Stimulated activated CD4-positive, alpha-beta T cell treated with anti-CD3 and anti-CD28 coated beads, Interleukin-1b, Interleukin-23, amount 100 ng/mL, for 4 hours (primary cell): ENCODE measurements at places on chromosomes 7 and 10.

GRCh38 chr10:101293007-101293723 lies 60.8 kb upstream of the BTRC start:
- DNase-seq, result no peak

DNA sequence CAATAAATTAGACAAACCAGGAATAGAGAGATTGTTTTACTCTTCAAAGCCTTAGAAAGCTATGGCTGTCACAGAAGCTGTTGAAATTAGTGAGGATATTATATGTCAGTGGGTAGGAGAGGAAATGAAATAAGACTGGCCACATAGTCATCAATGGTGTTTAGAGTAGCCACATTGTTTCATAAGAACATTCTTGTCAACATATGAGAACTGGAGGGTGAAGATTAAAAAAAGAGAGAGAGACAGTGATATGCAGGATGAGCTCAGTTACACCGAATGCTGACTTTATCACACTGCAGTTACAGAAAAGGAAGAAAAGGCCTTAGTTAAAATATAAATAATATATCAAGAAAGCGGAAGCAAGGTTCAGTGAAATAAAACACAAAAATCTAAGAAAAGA lies 412.0 kb downstream of the CNTNAP2 start:
- no peak for DNase-seq

DNA sequence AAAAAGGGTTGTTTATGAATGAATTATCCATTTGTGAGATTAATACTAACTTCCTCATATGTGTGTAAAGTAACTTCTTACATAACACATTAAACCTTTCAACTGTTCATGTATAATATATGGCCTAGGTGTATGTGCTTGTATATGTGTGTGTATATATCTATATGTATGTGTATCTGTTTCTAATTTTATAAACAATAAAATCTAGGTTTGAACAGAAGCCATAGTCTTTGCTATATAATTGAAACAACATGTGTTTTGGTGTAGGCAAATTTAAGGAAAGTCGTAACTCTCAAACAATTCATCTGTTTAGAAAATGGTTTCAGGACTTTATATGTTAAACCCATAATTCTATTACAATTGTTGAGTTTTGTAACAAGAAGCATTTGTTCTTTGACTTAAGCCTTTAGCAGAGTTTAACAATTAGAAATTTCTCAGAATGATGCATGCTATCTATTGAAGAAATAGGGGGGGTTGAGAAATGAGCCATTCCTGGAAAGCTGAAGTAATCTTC lies 103.3 kb downstream of the BBS9 start:
- no peak for DNase-seq

- no peak for DNase-seq
Measured at GRCh38 chr7:2566890-2567678, 8.3 kb downstream of the IQCE start.

GRCh38 chr7:102154425-102154824 lies 132.2 kb upstream of the SH2B2 start:
- no peak for DNase-seq

DNA sequence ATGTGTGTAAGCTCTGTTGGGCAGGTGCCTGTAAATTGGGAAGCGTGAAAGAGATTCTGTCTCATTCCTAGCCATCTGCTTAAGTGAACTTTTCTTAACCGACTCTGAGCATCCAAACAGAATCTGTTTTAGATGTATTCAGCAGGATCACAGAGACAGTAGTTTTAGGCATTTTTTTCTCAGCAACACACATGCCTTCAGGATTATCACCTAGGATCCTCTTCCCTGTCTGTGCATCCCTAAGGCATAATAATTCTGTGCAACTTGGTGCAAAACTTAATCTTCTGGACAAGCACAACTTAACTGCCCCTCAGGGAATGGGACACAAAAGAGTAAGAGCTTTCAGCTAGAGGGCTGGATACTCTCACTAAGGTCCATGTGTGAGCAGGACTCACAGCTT lies 284.8 kb downstream of the C7orf25 start:
- DNase-seq, result no peak

DNA sequence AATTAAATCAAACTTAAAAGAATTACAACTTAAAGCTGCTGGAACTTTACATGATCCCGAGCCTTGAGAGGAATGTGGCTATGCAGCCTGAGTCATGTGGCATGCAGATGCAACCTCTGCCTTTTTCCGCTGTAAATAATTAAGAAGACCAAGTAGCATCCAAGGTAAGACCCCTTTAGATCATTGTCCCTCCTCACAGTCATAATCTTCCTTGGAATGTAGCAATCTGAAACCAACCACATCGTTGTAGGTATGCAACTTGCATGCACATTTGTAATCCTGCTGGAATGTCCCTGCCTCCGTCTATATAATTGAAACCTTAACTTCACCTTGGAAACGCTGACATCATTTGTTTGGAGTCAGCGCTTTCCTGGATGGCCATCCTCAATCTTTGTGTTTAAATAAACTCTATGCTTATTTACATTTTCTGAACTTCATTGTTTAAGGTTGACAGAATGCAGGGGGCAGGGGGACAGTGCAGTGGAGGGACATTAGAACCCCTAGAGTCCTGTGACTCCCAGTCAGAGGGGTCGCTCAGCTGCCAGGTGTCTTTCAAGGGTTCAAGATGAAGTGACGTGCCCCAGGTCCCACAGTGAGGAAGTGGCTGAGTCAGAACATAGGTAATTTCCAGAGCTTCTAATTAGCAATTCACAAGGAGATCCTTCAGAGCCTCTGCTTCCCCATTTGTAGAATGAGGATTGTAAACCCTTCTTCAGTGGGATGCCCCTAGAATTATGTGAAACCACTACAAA lies 110.7 kb downstream of the RALA start:
- no peak for DNase-seq

DNA sequence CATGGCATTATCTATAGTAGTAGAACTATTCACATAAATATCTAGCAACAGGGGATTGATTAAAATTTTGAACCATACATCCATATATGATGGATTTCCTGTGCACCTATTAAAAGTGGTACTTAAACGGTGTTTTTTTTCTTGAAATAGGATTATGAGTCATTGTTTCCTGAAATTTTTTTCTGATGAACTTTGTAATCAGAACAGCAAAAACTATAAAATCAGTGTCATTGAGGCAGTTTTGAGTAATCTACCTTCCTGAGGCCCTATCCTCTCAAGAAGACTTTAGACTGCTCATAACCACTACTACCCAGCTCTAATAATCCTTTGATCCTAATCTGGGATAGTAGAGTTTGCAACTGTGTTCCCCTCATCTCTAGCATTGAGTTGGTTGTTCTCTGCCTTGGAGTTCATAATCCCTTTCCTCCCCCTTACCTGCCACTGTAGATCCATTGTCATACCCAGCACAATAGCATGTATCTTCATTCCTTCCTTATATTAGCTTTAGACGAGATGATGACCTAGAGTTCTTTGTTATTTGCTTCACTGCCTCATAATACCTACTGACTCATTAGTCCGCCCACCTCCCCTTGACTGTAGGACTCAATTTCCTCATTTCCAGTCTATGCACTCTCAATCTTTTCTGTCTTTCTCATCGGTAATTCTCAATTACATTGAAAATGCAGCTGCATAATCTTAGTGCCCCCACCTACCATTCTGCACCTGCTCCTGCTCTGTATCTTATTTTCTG lies 133.4 kb downstream of the LRRC4 start:
- DNase-seq, result no peak

- no peak for DNase-seq
Measured at GRCh38 chr10:30911303-30911863, 120.3 kb downstream of the ZNF438 start.

DNA sequence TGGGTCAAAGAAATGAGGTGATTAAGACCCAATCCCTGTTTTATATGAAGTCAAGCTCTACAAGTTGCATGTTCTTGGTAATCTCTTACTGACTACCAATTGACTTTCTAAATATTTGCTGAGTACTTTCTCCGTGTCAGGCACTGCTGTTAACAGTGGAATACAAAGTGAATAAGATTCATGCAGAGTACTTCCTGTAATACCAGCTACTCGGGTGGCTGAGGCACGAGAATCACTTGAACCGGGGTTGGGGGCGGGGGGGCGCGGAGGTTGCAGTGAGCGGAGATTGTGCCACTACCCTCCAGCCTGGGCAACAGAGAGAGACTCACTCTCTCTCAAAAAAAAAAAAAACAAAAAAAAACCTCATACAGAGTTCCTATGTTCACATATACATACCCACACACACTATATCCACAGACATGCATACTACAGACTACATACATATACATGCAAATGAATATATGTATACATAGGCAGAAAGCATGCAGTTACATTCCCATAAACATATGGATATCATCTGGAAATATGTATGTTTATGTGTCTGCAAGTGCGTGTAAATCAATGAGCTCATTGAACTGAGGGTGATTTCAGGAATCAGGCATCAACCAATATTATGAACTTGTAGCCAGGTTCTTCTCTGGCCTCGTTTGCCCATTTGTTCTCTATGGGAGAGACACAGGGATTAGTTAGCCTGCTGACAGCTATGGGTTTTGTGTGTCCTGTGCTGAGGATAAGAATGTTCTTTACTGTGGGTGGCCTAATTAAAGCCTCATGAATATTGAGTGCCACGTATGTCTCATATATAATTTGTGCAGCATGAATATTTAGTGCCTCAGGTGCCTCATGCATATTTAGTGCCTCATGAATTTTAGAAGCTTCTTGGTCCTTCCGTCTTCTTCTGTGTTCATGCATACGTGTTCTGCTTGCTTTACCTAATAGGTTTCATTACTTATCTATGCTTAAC lies 73.9 kb downstream of the BICC1 start:
- no peak for DNase-seq

DNA sequence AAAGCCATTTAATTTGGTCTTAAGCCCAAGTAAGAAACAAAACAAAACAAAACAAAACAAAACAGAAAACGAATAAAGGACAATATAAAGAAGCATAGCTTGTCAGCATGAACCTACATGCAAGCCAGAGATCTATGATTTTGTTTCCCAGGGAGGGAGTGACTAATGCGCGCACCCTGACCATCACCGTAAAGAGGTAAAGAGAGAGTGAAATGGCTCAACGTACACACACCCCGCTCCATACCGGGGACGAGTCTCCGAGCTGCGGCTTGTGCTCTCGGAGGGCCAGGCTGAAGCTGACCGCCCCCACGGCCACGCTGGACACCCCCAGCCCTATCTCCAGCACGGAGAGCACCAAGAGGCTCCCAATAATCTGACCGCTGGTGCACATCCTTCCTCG lies 1.1 kb downstream of the TMEM196 start:
- DNase-seq, result no peak

GRCh38 chr7:129970816-129971215 lies 18.1 kb upstream of the UBE2H start:
- DNase-seq, result no peak

DNA sequence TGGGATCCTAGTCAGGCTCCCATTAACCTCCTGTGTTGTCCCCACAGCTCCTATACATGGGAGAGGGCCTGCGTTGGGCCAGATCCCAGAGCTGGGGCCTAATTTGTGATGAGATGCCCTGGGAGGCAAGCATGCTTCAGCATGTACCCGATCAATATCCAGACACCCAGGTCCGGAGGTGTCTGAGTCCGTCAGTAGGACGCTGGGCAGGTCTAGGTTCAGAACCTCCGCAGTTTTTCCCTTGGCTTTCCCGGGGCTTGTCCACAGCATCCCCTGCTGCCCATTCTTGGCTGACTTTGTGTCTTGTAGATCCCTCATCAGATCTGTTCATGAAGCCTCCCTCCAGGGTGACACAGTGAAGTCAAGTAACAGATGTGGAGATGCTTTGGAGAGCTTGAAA lies 32.7 kb upstream of the RBAK start:
- no peak for DNase-seq

GRCh38 chr7:80147543-80148391 lies 13.1 kb downstream of the GNAI1 start:
- no peak for DNase-seq

DNA sequence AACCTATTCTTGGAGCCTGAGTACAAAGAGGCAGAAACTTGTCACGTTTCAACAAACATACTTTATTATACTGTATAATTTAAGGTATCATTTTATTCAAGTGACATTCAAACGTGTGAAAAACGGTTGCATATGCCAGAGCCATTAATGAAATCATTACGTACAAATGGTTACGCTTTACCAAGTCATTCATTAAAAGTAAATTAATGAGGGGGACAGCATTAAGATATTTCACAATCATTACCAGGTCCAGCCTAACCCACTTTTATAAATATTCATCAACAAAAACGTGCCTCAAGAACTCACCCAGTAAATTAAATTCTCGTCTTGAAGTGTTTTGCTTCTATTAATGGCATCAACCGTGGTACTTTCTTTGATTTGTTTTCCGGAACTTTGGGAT lies 253.0 kb downstream of the RPS24 start:
- DNase-seq, result no peak

DNA sequence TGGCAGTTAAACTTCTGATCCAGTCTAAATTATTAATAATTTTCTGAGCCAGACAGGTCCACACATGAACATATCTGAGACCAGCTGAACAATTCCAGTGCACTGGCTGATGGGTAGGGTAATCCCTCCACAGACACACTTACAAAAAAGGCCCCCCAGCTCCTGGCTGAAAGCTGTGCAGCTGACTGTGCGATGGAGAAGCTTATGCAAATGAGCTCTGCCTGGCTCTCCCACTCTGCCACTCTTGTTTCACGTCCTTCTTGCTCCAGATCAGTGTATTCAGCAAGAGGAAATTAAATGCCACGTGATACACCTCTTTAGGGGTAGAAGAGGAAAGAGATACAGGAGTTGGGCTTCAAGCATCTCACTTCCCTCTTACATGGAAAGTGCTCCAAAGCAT lies 76.4 kb upstream of the FEZF1 start:
- no peak for DNase-seq

- DNase-seq, result no peak
Measured at GRCh38 chr7:84981055-84981976, 205.5 kb downstream of the SEMA3D start.

GRCh38 chr10:79947787-79948424 lies 999 bp downstream of the SFTPD start:
- no peak for DNase-seq

- DNase-seq, result no peak
Measured at GRCh38 chr10:25530306-25530705, 355.5 kb downstream of the GPR158 start.

- DNase-seq, result no peak
Measured at GRCh38 chr10:86403183-86403797, 36.7 kb upstream of the GRID1 start.

- no peak for DNase-seq
Measured at GRCh38 chr7:18257711-18258110, 230.1 kb upstream of the PRPS1L1 start.

GRCh38 chr10:103021900-103022293 lies 103.8 kb downstream of the CNNM2 start:
- no peak for DNase-seq
